Esophagus muscularis mucosa (tissue), 4 donors: ENCODE measurements at places on chromosomes 7 and 10. TPM values are rescaled to one million over a fixed set of nuclear protein-coding genes. Genes with fewer than 3 reads are reported as not detected.

DNA sequence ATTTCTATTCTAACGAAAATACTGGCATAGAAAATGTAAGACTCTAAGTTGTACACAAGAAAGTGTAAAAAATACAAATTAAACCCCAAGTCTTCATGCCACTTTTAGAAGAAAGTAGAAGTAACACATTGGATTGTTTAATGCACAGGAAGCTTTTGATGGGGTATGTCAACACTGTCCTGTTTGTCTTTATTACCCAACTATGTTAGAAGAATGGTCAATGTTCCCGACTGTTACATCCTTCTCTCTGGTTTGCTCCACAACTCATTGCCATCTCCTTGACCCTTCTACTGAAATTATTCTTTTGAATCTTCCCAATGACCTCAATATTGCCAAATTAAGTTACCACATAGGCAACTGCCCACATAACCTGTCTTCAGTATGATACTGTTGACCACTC is 35.8 kb downstream of the COL28A1 start:
- H3K4me1 ChIP-seq: no peaks in the 10 kb centered on the region
- no peak for DNase-seq
- no peak overlapping the region for H3K27ac ChIP-seq
- no peaks in the 10 kb centered on the region for H3K27me3 ChIP-seq
- no peak overlapping the region for H3K4me3 ChIP-seq
- no peaks in the 10 kb centered on the region for H3K36me3 ChIP-seq

GRCh38 chr7:57425239-57425944 is 24.6 kb upstream of the ZNF716 start:
- H3K27ac ChIP-seq: no peak overlapping the region
- no peaks in the 10 kb centered on the region for H3K36me3 ChIP-seq
- H3K4me3 ChIP-seq: no peak overlapping the region
- DNase-seq: no peak
- no peaks in the 10 kb centered on the region for H3K27me3 ChIP-seq
- no peaks in the 10 kb centered on the region for H3K4me1 ChIP-seq

Gene INMT
- total RNA-seq: 176 TPM

DNA sequence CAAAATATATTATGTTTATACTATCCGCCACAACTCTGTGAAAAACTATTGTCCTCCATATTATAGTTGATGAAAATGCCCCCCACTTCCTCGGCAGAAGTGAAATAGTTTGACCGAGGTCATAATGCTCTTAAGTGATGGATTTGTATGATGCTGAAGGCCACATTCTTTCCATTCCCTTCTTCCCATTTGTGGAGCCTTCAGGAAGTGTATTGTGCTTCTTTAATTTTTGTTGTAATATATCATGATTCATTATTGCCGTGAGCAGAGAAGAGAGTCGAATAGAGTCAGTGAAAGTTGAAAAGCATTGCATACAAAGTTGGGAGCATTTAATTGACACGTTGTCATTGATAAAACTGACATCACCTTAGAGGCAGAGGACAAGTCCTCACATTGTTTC is 460.3 kb downstream of the SUGCT start:
- no peak for DNase-seq
- H3K27me3 ChIP-seq: no peaks in the 10 kb centered on the region
- peak overlapping the region; percentile 67 for H3K27ac ChIP-seq
- no peaks in the 10 kb centered on the region for H3K36me3 ChIP-seq
- no peak overlapping the region for H3K4me3 ChIP-seq
- H3K4me1 ChIP-seq: no peaks in the 10 kb centered on the region

GRCh38 chr7:87267239-87267900 is 47.8 kb upstream of the TMEM243 start:
- peaks cover 8% of the 10 kb centered on the region for H3K27me3 ChIP-seq
- no peak for DNase-seq
- H3K4me1 ChIP-seq: no peaks in the 10 kb centered on the region
- H3K36me3 ChIP-seq: no peaks in the 10 kb centered on the region

Gene AGAP6
- 10.9 TPM for total RNA-seq

Gene NYAP1
- total RNA-seq: 3.2 TPM

DNA sequence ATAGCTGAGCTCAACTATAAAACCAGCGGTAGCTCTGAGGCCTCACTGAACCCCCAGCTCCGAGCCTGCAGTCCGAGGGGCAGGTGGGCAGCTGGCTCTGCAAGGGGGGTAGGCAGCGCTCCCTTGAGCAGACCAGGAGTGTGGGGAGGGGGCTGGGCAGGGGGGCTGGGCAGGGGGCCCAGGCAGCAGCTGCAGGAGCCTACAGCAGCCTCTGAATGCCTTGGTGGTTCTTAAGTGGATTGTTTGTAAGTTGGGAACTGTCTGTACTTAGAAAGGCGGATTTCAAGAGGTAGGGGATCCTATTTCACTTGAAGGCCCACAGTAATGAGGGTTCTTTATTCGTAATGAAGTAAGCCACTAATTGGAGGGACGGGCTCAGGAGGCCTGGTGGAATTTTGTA is 72.3 kb downstream of the ICA1 start:
- DNase-seq: no peak
- no peaks in the 10 kb centered on the region for H3K36me3 ChIP-seq
- no peak overlapping the region for H3K4me3 ChIP-seq
- no peak overlapping the region for H3K27ac ChIP-seq
- no peaks in the 10 kb centered on the region for H3K27me3 ChIP-seq

Gene CCL24
- total RNA-seq: 0.99 TPM

- no peaks in the 10 kb centered on the region for H3K36me3 ChIP-seq
- no peaks in the 10 kb centered on the region for H3K27me3 ChIP-seq
- H3K4me1 ChIP-seq: peaks cover 64% of the 10 kb centered on the region
- no peak overlapping the region for H3K27ac ChIP-seq
- no peak overlapping the region for H3K4me3 ChIP-seq
Observed at GRCh38 chr10:517872-518475, 171.5 kb downstream of the DIP2C start.

- no peak for DNase-seq
- peak overlapping the region; percentile 68 for H3K4me3 ChIP-seq
- H3K36me3 ChIP-seq: peaks cover 10% of the 10 kb centered on the region
- peak overlapping the region; percentile 95 for H3K27ac ChIP-seq
Observed at GRCh38 chr7:134458341-134458805, 527 bp downstream of the AKR1B1 start.

- H3K27ac ChIP-seq: no peak overlapping the region
- DNase-seq: no peak
- H3K4me1 ChIP-seq: no peaks in the 10 kb centered on the region
- H3K27me3 ChIP-seq: no peaks in the 10 kb centered on the region
- no peak overlapping the region for H3K4me3 ChIP-seq
Observed at GRCh38 chr10:73480158-73480557, 15.7 kb downstream of the PPP3CB start.

GRCh38 chr7:114653364-114654088 is 238.9 kb downstream of the FOXP2 start:
- H3K27ac ChIP-seq: peak overlapping the region; percentile 62
- no peaks in the 10 kb centered on the region for H3K4me1 ChIP-seq
- no peaks in the 10 kb centered on the region for H3K27me3 ChIP-seq
- H3K4me3 ChIP-seq: peak overlapping the region; percentile 24

Gene PKD2L1
- not detected for total RNA-seq

DNA sequence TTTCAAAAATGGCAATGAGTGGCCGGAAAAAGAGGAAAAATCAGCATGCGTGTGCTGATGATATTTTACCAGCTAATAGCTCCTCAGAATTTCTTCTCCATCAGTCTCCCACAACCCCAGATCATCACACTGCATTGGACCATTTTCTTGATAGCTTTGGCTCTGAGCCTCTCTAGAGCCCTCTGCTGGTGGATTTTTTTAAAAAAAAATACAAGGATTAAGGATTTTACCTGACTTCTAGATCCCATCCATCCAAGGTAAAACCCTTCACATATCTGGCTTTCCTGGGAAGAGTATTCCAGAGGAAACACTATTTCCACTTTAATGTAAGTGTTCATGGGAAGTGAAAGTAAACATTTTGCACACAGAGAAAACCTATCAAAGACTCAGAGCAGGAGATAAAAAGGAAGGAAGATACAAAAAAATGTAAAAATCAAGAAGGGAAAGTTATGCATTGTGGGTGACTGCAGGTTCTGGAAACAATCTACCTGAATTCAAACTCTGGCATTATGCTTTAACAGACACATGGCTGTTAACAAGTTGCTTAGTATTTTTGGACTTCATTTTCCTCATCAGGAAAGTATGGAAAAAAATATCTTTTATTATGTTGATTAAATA is 380.9 kb downstream of the LRRTM3 start:
- no peak for DNase-seq
- no peaks in the 10 kb centered on the region for H3K4me1 ChIP-seq
- H3K27ac ChIP-seq: no peak overlapping the region

DNA sequence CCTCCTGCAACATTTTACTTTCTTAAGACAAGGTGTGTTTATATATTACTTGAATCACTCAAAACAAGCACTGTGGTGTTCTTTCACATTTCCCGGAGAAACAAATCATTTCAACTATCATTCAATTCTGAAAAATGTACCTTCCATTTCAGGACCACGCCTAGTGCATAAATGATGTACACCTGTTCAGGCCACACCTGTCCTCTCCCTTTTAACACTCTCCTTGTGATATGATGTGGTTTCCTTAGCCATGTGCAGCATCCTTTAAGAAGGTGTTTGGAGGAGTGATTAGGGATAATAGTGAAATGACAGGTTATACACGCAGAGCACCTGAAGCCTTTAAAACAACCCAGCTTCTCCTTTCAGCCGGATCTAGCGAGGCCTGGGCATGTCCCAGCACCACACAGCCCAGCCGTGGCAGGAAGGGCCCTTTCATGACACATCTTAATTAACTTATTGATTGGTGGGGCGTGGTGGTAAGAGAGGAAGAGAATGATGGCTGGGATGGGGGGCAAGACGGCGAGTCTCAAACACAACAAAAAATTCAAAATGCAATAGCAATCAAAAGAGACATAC is 26.9 kb downstream of the ABLIM1 start:
- H3K4me3 ChIP-seq: peak overlapping the region; percentile 66
- H3K36me3 ChIP-seq: peaks cover 23% of the 10 kb centered on the region
- no peak for DNase-seq
- H3K4me1 ChIP-seq: peaks cover 72% of the 10 kb centered on the region
- H3K27ac ChIP-seq: peak overlapping the region; percentile 76
- H3K27me3 ChIP-seq: no peaks in the 10 kb centered on the region

Gene SYT15B
- 4.2 TPM for total RNA-seq

GRCh38 chr10:9508606-9509005 is 1454.1 kb downstream of the GATA3 start:
- DNase-seq: no peak
- no peaks in the 10 kb centered on the region for H3K4me1 ChIP-seq
- H3K4me3 ChIP-seq: no peak overlapping the region
- no peak overlapping the region for H3K27ac ChIP-seq
- H3K27me3 ChIP-seq: no peaks in the 10 kb centered on the region

DNA sequence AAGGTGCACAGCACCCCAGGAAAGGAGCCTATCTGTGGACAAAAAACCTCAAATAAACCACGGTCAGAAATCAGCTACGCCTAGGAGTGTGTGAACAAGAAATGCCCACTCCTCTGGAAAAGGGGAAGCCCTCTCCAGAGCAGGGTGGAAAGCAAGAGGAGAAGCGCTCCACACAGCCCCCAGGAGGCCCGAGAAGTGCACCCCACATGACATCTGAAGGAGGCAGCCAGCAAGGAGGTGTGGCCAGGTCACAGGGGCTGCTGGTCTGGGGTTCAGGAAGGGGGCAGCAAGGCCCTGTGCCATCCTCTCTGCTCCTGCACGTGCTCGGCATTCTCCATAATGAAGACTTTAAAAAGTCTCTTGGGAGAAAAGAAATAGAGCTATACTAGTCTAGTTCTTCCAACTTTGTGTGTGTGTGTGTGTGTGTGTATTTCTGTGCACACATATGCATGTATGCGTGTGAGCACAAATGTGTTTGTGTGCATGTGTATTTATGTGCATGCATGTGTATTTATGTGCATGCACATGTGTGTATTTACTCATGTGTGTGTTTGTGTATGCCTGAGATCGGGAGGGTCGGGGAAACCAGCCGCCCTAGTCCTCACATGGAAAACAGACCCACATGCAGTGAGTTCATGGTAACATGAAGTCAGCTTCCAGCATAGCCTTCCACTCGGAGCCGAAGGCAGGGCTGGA is 76.5 kb downstream of the TNS3 start:
- H3K27me3 ChIP-seq: no peaks in the 10 kb centered on the region
- DNase-seq: no peak
- H3K4me3 ChIP-seq: no peak overlapping the region
- H3K4me1 ChIP-seq: peaks cover 46% of the 10 kb centered on the region

DNA sequence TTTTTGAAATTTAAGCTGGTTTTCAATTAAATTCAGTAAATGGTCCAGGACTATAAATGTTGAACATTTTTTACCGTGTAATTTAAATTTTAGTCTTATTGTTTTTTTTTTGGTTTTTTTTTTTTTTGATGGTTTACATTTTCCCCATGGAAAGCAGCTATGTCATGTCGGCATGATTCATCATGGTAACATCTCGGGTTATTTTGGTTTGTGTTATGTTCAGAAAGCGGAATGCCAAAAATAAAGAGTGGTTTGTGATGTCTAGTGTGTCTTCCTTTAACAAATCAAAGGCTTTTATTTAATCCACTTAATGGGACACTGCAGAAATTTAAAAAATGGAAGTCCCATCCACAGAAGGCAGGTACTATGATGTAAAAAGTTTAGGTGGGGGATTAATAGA is 58.5 kb downstream of the TRUB1 start:
- H3K27me3 ChIP-seq: no peaks in the 10 kb centered on the region
- H3K4me1 ChIP-seq: no peaks in the 10 kb centered on the region
- no peak for DNase-seq
- H3K36me3 ChIP-seq: no peaks in the 10 kb centered on the region
- H3K27ac ChIP-seq: no peak overlapping the region
- no peak overlapping the region for H3K4me3 ChIP-seq

GRCh38 chr7:17583786-17584185 is 285.3 kb downstream of the AHR start:
- no peaks in the 10 kb centered on the region for H3K27me3 ChIP-seq
- H3K36me3 ChIP-seq: no peaks in the 10 kb centered on the region
- no peak for DNase-seq
- no peak overlapping the region for H3K27ac ChIP-seq
- no peaks in the 10 kb centered on the region for H3K4me1 ChIP-seq

- H3K27me3 ChIP-seq: no peaks in the 10 kb centered on the region
- H3K4me1 ChIP-seq: peaks cover 8% of the 10 kb centered on the region
- DNase-seq: no peak
- peak overlapping the region; percentile 5 for H3K27ac ChIP-seq
Observed at GRCh38 chr7:39353615-39354376, 212.4 kb upstream of the YAE1 start.

DNA sequence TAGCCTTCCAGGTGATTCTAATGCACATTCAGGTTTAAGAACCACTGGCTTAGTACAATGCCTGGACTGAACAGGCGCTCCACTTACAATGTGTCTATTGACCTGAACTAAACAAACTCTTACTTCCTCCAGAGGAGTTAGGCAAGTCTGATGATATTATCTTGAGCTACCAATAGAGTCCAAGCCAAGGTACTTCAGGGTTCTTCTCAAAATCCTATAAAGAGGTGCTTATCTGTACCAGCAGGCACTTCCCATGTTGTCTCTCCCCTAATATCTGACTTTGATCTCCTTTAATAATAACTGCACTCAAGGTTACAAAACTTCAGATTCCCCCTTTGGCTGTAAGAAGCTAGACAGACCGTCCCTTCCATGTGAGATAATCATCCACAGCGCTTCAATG is 157.0 kb upstream of the SVIL start:
- DNase-seq: no peak
- peaks cover 57% of the 10 kb centered on the region for H3K4me1 ChIP-seq

- no peak for DNase-seq
- no peaks in the 10 kb centered on the region for H3K27me3 ChIP-seq
- H3K4me3 ChIP-seq: no peak overlapping the region
- no peaks in the 10 kb centered on the region for H3K36me3 ChIP-seq
Observed at GRCh38 chr10:93178226-93178625, 104.5 kb downstream of the CYP26A1 start.

Gene C10orf105
- total RNA-seq: not detected

- DNase-seq: no peak
- no peak overlapping the region for H3K4me3 ChIP-seq
- H3K4me1 ChIP-seq: peaks cover 34% of the 10 kb centered on the region
- peaks cover 13% of the 10 kb centered on the region for H3K36me3 ChIP-seq
- H3K27ac ChIP-seq: peak overlapping the region; percentile 63
- H3K27me3 ChIP-seq: no peaks in the 10 kb centered on the region
Observed at GRCh38 chr7:22578007-22578733, 78.2 kb upstream of the STEAP1B start.
